ENCODE measurements at places on chromosomes 1 and 21.

GRCh38 chr1:230584660-230585059 is 57.6 kb upstream of the COG2 start:
- DNase-seq = no peak

DNA sequence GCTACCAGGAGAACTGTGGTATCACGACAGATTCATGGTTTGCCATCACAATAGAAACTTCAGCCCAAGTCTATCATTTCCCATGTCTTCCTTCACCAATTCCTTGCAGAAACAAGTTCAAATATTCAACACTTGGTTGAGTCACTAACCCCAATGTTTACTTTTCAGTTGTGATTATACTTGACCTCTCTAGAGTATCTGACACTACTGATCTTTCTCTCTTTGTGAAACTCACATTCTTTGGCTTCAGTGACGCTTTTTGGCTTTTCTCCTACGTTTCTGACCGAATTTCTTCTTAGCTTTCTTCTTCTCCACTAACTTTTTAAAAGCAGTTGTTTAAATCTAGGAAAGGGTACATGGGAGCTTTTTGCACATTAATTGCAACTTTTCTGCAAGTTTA is 48.8 kb upstream of the HMGB4 start:
- DNase-seq = peak; percentile 2

DNA sequence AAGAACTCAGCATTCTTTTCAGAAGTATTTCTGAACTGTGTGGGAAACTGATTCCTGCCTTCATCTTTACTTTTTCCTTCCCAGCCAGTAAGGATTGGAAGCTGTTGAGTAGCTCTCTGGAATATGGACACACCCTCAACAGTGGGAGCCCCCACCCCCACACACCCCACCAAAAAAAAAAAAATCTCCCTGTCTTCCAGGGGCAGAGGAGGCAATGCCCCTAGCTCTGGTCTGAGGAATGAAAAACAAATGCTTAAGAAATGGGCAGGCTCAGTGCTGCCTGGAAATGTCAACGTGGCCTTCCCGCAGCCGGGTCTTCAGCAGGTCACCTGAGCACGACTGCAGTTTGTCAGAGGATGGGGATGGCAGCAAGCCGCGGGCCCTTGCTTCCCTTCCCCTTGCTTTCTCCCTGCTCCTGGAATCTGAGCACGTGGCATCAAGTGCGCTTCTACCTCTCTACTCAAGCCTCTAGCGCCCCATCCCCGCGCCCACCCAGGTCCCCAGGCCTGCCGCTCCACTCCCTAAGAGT is 479 bp downstream of the RGS16 start:
- no peak for DNase-seq

GRCh38 chr1:225838793-225839192 is 28.9 kb downstream of the EPHX1 start:
- no peak for DNase-seq

DNA sequence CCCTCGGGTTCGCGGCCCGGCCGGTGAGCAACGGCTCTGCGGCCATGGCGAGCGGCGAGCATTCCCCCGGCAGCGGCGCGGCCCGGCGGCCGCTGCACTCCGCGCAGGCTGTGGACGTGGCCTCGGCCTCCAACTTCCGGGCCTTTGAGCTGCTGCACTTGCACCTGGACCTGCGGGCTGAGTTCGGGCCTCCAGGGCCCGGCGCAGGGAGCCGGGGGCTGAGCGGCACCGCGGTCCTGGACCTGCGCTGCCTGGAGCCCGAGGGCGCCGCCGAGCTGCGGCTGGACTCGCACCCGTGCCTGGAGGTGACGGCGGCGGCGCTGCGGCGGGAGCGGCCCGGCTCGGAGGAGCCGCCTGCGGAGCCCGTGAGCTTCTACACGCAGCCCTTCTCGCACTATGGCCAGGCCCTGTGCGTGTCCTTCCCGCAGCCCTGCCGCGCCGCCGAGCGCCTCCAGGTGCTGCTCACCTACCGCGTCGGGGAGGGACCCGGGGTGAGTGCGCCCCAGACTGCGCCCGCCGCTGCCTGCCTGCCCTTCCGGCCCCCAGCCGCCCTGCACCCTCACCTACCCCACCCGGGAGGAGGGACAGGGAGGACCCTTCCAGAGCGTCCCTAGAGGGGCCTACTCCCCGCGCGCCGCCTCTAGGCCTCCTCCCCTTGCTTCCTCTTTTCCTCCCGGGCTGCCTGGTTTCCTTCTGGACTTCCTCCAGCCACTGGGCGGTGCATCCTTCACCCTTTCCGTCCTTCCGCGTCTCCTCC is at the start of gene RNPEP:
Gene RNPEP, plus strand, starts transcription at position 26 of the 757 bp plus-strand sequence. Its CDS starts 19 bp downstream, at position 45.
- DNase-seq = peak; percentile 75

DNA sequence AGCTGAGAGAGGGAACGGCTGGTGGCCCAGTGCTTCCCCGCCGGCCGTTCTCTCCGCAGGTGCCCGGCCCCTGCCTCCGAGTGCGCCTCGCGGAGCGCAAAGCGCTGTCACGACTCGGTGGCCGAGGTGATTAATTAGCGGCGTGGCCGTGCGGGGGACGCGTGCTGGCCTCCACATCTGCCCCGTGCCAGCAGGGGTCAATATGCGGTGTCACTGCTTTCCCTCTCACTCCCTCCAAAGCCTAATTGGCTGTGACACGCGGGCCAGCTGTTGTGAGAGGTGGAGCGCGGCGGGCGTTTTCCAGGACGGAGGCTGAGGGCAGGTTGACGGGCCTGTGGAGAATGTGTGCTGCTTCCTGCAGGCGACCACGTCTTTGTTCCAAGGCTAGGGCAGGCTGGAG is 239.0 kb downstream of the LMX1A start:
- DNase-seq = no peak

- no peak for DNase-seq
These were observed 19.8 kb upstream of the MX2 start for GRCh38 chr21:41342035-41342434.

DNA sequence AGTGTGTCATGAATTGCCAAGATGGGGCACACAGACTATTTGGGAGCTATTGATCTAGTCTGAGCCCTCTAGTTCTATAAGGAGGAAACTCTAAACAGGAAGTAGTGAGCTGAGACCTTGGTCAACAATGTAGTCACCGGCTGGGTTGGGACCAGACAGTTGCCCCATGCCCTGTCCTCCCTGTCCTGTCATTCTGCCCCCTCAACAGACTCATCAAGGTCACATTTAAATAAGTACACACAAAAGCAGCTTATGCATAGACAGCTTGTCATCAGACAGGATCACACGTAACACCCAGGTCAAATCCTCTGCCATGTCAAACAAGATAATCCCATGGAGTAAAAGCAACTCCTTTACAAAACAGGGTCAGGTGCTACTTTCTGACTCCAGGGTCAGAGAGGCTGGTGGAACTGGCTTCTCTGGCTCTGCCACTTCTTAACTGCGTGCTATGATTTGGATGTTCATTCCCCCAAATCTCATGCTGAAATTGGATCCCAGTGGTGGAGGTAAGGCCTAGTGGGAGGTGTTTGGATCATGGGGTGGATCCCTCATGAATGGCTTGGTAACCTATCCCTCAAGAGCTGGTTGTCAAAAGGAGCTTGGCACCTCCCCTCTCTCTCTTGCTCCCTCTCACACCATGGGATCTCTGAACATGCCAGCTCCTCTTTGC is 128.9 kb downstream of the HIVEP3 start:
- DNase-seq = no peak

DNA sequence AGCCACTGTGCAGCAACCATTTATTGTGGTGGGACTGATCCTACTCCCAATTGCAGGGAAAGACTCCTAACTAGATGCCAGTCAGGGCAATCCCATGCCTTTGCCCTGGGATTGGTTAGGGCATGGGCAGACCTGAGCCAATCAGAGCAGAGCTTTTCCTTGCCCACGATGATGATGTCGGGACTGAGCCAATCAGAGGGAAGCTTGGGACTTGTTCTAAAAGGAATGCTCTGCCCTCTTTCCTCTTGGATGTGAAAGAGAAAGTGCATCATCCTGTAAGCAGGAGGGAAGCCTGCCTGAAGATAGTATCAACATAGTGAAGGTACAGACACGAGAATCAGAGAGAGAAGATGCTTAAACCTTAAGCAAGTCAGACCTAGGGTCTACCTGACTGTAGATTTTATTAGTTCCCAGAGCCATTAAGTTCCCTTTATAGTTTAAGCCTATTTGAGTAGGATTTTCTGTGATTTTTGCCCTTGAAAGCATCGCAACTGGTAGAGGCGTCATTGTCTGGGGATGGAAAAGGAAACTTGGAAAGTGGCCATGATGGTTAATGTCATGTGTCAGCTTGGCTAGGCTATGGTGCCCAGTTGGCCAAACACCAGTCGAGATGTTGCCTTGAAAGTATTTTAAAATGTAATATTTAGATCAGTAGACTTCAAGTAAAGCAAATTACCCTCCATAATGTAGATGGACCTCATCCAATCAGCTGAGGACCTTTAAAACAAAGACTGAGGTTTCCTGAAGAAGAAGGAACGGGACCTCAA is 19.9 kb downstream of the IRF2BP2 start:
- peak; percentile 51 for DNase-seq

- DNase-seq = peak; percentile 62
These were observed 426.8 kb upstream of the ADAMTS5 start for GRCh38 chr21:27393726-27394125.

- DNase-seq = no peak
These were observed 31.0 kb downstream of the TENT5C start for GRCh38 chr1:117636637-117637425.

- no peak for DNase-seq
These were observed 110.9 kb upstream of the APP start for GRCh38 chr21:26281506-26281905.

- no peak for DNase-seq
These were observed at the start of gene PLPPR5 for GRCh38 chr1:99004861-99005442. Gene PLPPR5, minus strand, starts transcription at chr1:99004861. Its CDS starts 190 bp downstream, at chr1:99004671.

GRCh38 chr1:45787905-45788304 is 15.5 kb upstream of the MAST2 start:
- DNase-seq = no peak

- DNase-seq = no peak
These were observed 801 bp upstream of the C2CD4D start for GRCh38 chr1:151840421-151840820.

DNA sequence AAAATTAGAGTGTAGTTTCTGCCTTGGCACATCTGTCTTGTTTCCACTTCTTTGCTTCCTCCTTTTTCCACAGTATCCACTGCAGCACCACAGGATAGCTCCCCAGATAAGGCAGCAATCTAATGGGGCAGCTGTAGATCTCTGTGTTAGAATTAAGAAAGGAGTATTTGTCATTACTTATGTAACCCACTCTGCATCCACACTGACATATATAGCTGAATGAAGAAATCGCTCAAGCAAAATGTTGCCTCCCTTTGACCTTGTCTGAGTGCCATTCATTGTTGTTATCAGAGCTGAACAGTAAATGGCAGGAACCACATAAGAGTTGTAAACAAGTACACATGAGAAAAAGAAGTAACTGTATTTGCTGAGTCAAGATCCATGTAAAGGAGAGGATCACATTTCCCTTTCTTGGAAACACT is 45.9 kb upstream of the DPH5 start:
- peak; percentile 85 for DNase-seq

- no peak for DNase-seq
These were observed 46.6 kb downstream of the RGS7 start for GRCh38 chr1:241310451-241310850.

- peak; percentile 91 for DNase-seq
These were observed 174.0 kb downstream of the CRB1 start for GRCh38 chr1:197441999-197442414.

DNA sequence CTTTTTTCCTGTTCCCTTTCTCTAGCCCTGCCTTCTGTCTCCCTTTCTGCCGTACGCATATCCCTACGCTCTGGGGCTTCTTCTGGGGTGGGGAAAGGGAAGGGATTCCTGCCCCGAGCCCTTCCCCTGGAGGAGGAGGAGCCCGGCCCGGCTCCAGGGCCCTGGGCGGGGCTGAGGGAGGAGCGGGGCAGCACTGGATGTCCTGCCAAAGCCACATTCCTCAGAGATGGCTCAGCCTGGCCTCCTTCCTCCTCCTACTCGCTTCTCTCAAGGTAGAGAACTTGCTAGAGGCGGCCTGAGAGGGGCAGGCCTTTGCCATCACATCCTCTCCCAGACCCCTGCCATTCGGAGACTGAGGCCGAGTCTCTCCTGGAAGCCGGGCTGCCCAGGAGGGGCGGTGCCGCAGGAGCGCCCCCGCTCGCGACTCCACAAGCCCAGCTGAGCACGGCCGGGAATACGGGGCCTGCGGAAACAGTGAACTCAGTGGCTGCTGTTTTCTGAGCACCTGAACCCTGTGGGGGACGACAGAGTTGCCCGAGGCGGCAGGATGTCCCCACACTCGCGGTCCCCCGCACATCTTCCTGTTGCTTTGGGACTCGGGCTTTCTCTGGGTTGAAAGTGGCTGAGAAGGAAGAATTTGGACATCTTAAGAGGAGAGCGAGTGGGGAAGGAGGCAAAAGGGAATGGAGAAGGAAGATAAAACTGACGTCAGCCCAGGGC is 12.2 kb downstream of the ADAMTSL4 start:
- peak; percentile 99 for DNase-seq

DNA sequence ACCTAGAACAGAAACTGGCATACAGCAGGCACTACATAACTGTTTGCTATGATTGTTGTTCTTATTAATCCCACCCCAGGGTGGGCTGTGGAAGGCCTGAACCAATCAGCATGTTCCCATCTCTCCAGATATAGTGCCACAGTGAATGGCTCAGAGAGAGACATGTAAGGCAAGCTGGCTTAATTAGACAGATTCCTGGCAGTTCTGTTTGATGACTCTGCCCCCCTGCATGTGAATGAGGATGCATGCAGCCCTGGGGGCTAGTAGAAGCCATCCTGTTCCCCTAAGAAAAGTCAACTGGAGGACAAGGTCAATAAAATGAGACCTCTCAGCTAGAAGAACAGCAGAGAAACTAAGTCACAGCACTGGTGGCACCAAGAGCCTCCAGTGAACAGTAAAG is 130.3 kb downstream of the GLIS1 start:
- no peak for DNase-seq

DNA sequence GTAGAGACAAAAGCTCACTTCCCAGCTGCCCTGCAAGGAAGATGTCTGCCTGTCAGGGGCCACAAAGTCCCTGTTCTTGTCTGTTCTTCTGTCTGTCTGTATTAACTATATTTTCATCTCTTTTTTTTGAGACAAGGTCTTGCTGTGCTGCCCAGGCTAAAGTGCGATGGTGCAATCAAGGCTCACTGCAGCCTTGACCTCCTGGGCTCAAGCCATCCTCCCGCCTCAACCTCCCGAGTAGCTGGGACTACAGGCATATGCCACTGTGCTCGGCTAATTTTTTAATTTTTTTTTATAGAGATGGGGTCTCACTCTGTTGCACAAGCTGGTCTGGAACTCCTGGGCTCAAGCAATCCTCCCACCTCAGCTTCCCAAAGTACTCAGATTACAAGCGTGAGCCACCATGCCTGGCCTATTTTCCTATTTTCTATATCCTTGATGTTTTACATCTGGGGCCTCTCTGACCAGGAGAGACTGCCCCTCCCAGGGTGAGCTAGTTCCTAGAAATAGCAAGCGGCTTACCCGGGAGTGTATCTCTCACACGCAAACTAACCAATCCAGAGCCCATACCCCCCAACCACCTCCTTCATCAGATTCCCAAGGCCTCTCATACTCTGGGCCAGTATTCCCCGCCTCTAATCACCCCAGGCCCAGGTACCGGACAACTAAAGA is 5.4 kb upstream of the KLHDC7A start:
- DNase-seq = no peak

- no peak for DNase-seq
These were observed 5.5 kb downstream of the RRP1 start for GRCh38 chr21:43794857-43795256.

- peak; percentile 71 for DNase-seq
These were observed 6.9 kb upstream of the GPATCH4 start for GRCh38 chr1:156608036-156608674.

GRCh38 chr1:184152434-184152898 is 100.9 kb downstream of the TSEN15 start:
- DNase-seq = no peak

GRCh38 chr1:192100686-192101468 is 57.4 kb upstream of the RGS18 start:
- no peak for DNase-seq

- DNase-seq = no peak
These were observed 73.3 kb downstream of the TNFSF18 start for GRCh38 chr1:172977296-172978017.

All from amniotic epithelial cell (primary cell).